ENCODE measurements at places on chromosomes 11 and 22.

GRCh38 chr11:8058216-8058615, 22.8 kb upstream of the TUB start:
- DNase-seq: no peak

DNA sequence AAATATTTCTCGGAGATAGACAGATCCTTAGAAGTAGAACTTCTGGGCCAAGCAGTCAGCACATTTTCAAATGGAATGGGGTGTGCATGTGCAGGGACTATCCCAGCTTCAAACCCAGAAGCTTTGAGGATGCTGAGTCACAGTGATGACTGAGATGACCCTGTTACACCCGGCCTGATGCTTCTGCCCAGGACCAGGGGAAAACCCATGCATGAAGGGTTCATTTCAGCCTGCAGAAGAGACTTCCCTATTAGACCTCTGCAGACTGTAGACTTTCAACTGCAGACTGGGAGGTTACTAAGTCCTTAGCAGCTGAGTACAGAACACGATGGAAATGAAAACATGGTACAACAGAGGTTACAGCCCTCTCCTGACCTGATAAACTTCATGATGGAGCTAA, 3.6 kb upstream of the OR2AT4 start:
- peak; percentile 85 for DNase-seq

DNA sequence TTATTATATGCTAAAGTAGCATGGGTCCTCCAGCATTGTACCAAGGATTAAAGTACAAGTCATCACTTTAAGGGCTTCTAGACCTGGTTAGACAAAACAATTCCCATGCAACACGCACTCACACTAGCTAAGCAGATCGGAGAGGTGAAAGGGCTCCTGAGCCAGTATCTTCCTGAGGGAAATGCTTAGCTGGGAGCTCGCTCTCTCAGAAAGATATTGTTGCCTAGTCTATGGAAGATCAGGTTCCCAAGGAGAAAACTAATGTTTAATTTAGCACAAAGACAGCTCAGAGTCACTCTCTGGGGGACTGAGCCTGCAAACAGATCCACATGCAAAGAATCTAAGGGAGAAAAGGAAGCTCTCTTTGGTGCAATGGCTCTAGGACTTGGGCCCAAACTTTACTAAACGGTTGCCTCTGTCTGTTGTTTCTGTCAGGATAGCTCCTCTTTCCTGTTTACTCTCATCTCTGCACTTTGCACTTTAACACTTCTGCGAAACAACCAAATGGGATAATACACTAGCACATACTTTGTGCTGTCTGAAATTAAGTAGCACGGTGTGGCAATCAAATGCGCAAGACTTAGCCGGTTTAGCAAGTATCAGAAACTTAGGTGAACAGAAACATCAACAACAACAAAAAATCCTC, 10.7 kb downstream of the MAML2 start:
- DNase-seq: no peak

GRCh38 chr11:68567553-68567952, 107.0 kb downstream of the PPP6R3 start:
- no peak for DNase-seq

DNA sequence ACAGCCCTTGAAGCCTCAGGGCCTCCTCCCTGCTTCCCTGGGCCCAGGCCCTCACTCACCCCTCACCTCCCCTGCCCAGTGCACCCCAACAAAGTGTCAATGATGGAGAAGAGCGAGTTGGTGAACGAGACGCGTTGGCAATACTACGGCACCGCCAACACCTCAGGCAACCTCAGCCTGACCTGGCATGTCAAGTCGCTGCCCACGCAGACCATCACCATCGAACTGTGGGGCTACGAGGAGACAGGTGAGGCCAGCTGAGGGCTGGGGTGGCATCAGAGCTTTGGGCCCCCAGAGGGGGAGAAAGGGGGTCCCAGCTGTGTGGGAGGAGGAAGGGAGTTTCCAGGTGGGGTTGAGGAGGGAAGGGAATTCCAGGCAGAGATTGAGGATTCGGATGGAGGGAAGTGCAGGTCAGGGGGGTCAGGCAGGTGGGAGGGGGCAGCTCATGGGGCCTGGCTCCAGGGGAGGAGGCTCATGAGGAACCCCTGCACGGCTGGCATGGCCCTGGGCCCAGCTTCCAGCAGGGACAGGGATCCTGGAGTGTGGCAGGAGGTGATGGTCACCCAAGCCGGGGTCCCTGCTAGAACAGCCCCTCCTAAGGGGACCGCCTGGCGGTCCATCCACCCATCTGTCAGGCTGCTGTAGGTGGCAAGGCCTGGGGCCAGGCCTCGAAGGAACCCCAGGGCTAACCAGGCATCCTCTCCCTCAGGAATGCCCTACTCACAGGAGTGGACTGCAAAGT, 2.9 kb downstream of the SUSD2 start:
- DNase-seq: no peak

DNA sequence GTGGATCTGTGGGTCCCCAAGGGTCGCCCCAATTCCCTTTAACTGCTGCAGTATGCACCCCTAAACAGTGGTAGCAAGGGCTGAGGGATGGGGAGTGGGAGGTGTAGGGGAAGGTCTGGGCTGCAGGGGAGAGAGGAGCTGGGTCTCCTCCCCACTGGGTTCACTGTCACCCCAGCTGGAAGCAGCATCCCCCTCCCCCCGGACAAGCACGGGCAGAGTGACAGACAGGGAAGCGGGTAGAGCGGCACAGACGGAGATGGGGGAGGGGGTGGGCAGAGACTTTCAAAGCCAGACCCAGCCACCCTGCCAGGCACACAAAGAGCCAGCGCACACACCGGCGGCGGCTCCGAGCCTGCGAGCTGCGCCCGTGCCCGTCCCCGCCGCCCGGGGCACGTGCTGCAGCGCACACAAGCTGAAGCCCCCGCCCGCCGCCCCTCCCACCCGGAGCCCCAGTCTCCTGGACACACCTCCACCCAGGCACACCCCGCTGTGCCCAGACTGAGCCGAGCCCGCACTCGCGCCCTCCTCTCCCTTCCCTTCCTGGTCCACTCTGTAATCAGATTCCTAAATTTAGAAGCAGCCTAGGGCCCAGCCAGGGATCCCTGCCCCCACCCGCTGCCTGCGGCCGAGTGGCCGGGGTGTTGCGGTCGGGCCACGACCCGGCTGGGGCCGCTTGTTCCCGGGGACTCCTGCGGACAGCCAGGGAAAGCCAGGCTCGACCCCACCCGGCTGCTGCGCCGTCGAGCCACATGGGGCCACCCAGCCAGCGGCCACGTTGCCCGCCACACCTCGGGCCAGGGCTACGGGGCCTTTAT, 935 bp upstream of the RCOR2 start:
- peak; percentile 32 for DNase-seq

- DNase-seq: no peak
Measured at GRCh38 chr22:23825246-23825905, 13.4 kb downstream of the DERL3 start.

GRCh38 chr11:71425860-71426259, 22.3 kb downstream of the DHCR7 start:
- no peak for DNase-seq

DNA sequence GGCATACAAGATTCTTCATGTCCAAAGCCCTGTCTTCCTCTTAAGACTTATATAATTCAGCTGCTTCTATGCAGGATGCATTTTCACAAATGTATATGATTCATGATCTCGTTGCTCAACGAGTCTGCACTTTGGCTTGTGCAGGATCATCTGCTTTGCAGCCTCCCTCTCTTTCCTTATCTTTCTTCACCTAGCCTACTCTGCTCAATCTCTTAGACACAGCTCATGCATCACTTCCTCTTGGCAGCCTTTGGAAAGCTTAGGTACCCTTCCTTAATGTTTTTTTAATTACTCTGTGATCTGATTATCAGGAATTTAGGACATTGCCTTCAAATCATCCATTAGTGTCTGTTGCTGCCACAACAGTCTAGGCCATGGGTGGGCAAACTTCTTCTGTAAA, 673.8 kb downstream of the NELL1 start:
- DNase-seq: no peak

GRCh38 chr11:12636871-12637410, 37.3 kb upstream of the TEAD1 start:
- no peak for DNase-seq

DNA sequence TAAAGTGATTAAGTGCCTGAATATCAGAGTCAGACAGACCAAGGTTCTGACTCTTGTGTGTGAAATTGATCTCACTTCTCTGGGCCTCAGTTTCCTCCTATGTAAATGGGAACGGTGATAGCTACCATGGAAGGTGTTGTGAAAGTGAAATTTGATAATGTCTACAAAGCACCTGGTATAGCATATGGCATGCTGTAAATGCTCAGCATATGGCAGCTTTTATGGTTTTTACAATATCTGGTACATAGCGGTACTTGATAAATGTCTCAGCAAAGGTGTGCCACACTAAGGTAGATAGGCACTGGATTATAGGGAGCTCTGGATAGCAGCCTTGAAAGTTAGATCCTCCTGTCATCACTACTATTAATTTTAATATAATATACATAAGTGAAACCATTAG, 19.9 kb downstream of the POU2AF2 start:
- no peak for DNase-seq

- no peak for DNase-seq
Measured at GRCh38 chr22:44190381-44190976, 9.8 kb downstream of the PARVG start.

DNA sequence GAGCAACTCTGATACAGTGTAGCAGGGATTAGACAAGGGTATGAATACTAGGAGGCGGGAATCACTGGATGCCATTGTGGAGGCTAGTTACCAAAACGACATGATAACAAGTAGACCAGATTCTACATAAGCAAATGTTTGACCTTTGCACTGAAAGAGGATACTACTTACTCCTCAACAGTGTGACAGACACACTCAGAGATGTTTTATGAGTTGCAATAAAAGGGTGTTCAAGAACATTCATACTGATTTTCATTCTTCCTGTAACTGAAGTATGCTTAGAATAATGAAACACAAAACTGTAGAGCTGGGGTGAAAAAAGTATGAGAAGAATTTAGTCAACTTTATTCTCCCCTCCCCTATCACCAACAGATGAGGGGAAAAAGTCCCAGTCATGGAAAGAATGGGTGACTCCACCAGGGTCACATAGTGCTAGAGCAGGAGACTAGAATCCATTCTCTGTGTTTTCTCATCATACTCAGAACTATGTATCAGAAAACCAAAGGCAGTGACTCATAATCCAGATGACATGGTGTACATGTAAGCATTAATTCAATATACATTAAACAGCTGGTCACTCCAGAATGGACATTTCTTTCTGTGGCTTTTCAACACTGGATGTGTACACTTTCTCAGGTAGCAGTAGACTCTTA, 32.8 kb downstream of the ARHGAP20 start:
- peak; percentile 17 for DNase-seq

DNA sequence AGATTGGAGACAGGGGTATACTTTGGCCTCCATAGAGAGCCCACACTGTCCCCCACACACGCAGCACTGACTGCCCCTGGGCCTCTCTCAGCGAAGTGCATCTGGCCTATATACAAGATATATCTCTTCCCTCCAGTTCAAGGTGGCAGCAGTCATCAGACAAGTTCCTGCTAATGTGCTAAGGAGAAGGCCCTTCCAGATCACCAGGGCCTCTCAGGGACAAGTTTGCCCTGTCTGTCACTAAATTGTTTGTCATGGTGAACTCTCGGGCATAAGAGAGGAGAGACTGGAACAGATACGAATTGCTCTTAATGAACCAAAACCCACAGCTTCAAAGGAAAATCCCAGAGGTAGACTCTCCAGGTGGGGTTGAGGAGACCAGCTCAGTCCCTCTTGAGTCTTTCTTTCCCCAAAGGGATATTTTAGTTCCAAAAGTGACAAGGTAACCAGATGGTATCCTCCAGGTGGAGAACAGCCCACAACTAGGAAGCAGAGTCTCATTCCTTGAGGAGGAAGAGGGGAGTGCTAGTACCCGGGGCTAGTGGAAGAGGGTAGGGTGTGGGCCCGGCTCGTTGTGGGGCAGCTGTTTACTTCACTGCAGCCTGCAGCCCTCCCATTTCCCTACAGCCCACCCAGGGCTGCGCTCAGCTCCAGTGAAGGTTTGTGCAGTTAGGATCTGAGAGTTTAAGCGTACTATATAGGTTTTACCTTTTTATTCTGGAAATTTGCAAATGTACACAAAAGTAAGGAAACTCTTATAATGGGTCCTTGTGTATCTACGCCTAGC, 2.2 kb upstream of the SLC35C1 start:
- DNase-seq: no peak

DNA sequence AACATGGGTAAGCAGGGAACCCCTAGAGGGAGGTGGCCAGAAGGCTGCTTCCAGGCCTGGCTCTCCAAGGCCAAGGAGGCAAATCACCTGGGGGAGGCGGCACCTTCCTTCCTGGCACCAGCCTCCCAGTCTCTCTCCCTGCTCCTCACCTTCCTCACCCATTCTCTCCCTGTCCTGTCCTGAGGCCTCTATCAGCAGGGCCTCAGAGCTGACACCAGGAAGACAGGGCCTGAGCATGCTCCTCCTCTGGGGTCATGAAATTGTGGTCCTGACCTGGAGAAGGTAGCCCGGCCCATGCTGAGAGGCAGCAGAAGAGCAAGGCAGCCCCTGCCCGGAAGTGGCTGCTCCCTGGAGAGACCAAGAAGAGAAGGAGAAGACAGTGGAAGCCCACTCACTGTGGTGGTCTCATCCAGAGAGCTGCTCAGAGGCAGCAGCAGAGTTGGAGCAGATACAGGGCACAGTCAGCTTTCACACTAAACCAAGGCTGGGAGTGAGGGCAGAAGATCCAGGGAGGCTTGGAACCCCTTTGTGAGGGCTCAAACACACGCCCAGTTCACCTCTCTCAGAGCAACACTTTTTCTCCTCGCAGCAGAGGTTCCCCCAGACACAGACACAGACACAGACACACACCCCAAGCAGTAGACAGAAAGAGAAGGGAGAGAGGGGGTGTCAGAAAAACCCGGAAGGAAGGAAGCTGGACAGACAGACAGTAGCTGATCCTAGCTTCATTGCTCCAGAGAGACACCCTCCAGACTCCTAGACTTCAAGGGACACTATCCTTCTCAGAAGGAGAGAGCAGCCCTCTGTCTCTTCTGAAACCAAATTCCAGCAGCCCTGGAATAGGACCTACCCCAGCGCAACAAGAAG, 1.8 kb downstream of the BCL9L start:
- peak; percentile 38 for DNase-seq

- no peak for DNase-seq
Measured at GRCh38 chr22:38432264-38432663, 22.7 kb downstream of the KCNJ4 start.

DNA sequence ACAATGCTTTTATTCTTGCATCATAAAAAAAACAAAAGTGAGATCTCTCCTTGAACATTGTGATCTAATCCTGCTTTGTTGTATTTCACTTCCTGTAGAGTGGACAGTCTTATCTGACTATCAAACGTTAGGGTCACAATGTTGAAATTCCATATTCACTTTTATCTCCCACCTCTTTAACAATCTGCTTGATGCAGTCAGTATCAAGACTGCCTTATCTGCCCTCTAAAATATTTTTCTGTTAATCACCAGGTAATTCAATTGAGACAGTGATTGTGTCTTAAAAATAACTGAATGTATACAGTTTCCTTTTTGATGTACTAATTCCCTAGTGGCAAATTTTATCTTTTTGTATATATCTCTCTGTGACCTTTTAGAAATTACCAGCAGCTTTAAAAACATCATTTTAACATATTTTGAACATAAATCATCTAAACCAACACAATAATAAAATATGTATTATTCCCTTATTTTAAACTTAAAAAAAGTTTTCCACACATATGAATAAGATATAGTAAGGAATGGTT, 143.1 kb upstream of the MPPED2 start:
- no peak for DNase-seq

Data from ELR (cell line).